CD8-positive, alpha-beta memory T cell (primary cell): ENCODE measurements at places on chromosomes 7 and 10.
A peak's percentile ranks its signal among the peaks of the same experiment; 100 is the strongest.

GRCh38 chr10:112721080-112721698 lies 228.9 kb upstream of the TCF7L2 start:
- DNase-seq: peak; percentile 19

GRCh38 chr10:35377050-35377728 lies 40.9 kb downstream of the CCNY start:
- DNase-seq: no peak

- DNase-seq: no peak
Measured at GRCh38 chr7:1193593-1194424, 33.8 kb upstream of the ZFAND2A start.

DNA sequence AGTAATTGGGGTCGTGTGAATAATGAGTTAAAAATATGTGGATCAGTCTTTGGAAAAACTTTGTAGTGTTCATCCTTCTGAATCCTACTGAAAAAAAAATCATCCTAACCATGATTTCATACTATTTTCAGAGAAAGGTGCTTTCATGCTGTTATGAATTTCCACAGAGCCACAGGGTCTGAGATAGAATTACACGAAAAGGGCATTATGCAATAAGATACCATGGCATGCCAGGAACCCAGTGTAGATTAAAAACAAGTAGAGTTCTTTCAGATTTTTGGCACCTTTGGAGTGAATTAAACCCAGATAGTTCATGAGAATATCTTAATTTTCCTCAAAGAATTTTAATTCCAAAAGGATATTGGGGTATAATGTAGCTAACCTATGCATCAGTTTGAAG lies 47.5 kb upstream of the AGMO start:
- DNase-seq: no peak

DNA sequence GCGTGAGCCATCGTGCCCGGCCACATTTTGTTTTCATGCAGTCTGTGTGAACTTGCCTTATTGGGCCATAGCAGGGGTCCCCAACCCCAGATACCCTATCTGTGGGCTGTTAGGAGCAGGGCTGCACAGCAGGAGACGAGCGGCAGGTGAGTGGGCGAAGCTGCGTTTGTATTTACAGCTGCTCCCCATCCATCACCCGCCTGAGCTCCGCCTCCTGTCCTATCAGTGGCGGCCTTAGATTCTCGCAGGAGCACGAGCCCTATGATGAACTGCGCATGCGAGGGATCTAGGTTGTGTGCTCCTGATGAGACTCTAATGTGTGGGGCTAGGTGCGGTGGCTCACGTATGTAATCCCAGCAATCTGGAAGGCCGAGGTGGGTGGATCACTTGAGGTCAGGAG lies 293.9 kb downstream of the CAMK1D start:
- DNase-seq: no peak

GRCh38 chr7:128915841-128916642 lies 5.5 kb upstream of the KCP start:
- DNase-seq: no peak

DNA sequence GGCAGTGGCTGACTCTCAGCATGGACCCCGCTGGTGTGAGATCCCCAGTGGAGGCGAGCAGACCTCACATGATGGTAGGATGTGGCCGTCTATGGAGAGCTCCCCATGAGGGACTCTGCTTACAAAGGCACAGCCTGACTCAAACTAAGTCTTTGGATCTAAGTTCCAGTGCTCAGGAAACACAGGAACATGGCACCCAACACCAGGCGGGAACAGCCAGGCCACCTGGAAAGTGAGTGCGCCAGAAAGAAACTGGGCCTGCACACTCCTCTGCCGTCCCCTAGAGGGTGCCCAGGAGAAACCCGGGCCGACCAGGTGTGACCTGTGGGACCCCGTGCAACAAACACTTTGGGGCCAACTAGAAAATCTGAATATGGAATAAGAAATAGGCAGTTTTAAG lies 10.0 kb downstream of the PITRM1 start:
- no peak for DNase-seq

DNA sequence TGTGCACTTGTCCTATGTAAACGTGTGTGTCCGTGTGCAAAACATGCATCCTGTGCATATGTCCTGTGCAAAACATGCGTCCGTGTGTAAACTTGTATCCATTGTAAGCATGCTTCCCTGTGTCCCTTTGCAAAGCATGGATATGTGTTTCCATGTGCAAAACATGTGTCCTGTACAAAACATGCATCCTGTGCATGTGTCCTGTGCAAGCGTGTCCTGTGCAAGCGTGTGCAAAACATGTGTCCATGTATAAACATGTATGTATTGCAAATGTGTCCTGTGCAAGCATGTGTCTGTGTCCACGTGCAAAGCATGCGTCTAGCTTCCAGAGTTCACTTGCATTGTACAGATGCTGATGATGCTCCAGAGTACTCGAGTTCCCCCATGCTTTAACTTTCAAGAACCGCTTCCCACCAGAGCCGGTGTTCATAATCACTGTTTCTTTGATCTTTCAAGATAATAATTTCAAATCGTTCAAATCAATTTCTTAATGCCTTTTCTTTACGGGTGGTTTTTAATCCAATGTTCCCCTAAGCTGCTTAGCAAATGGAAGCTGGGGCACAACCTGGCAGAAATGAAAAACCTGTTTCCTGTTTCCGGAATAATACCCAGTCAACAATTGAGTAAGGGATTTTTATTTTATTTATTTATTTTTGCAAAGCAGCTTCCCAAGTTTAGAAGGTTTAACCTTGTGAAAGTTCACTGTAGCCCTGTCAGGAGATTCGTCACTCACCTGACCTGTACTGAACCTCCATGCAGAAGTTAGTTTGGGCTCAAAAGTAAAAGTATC lies 641 bp upstream of the ASB13 start:
- no peak for DNase-seq

DNA sequence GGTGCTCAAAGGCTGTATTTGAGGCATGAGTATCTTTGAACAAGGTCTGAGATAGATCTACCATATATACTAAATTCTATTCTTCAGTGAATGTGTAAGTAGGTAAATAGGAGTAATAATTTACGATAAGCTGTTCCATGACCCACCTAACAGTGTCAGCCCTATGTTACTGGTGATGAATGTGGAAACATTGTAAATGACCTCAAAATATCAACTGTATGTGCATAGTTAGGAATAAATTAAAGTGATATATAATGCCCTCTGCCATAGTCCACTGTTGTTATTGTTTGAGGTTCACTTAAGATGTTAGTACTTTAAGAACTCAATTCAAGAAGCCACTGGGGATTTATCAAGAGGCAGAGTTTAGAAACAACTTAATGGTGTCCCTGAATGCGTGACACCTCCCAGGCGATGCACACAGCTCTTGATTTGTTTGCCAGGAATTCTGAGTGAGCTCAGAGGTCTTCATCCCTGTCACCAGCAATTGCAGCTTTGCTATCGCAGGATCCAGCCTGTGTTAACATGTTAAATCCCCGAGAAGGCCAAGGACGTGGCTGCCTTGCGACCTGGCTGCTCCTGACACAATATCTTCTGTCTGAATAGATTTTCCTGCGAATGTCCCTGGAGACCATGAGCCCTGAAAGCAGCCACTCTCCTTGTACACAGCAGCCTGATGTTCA lies 104.9 kb downstream of the KLF6 start:
- no peak for DNase-seq

GRCh38 chr7:113806633-113807327 lies 112.0 kb downstream of the PPP1R3A start:
- no peak for DNase-seq

DNA sequence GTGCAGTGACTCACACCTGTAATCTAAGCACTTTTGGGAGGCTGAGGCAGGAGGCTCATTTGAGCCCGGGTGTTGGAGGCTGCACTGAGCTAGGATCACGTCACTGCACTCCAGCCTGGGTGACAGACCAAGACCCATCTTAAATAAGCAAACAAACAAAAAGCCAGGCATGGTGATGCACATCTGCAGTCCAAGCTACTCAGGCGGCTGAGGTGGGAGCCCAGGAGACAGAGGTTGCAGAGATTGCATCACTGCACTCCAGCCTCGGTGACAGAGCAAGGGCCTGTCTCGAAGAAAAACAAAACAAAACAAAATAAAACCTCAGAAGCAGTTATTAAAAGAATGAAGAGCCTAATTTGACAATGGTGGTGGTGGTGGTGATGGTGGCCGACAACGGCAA lies 132.5 kb downstream of the PARD3 start:
- DNase-seq: no peak

DNA sequence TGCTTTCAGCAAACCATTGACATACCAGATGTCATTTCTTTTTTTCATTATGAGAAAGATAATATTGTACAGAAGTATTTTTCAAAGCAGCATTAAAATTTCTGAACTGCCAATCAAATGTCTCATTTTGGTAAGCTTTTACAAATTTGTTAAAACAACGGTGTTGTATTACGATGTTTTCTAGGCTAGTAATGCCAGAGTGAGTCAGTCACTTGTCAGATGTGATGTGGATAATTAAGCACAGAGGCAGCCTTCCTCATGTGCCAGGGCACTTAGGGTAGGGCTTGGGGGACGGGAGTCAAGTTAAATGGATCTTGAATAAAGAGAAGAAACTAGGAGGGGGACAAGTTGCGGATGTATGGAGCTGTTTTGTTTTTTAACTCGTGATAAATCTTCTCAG lies 10.1 kb downstream of the PSTK start:
- DNase-seq: no peak

DNA sequence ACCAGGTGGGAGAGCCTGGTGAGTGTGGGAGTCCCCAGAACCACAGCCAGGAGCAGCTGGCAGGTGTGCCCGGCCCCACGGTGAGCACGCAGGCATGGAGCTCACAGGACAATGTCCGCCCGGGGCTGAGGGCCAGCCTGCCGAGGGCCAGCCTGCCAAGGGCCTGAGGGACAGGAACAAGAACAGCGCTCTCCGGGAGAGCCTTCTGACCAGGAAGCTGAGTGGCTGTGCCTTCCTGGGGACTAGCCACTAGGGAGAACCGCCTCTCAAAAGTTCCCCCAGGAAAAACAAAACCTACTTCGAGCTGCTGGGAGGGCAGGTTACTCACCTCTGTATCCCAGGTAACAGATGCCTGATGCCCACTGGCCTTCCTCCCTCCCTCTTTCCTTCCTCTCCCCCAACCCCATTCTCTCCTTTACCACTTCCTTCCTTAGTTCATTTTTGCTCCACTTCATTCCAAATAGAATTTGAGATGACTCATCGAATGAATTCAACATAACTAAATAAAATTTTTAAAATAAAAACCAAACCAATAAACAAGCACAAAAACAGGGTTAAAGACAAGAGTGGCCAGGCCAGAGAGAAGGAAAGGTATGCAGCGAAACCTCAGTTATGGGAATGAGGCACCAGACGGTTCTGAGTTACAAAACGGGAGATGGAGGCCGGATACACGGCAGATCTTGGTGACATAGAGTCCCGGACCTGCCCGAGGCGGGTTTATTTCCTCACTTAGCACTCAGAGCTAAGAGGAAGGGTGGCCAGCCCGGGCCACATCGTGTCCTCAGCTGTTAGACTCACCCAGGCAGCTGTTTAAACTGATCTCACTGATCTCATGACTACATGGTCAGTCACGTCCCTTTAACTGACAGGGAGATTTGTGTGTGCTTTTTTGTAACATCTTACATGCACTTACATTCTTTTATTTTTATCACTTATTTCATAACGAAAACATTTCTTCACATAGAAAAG lies 128.5 kb downstream of the TNS3 start:
- no peak for DNase-seq

- no peak for DNase-seq
Measured at GRCh38 chr7:63040966-63041610, 957.6 kb upstream of the ZNF722 start.

DNA sequence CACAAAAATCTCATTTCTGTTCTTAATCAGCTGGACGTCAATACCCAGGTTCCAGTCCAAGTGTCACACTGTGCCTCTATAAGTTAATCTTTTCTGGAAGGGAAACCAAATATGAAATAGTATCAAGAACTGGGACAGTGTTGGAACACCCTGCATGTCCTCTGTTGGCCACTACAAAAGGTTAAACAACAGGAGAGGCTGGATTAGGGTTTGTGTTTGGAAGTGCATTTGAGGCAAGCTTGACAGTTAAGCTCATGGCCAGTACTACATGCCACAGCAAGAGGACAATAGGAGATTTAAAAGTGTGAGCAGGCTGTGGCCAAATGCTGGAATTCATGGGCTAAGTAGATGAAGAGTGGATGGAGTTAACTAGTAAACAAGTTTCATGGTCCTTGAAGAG lies 751.5 kb downstream of the AUTS2 start:
- DNase-seq: no peak

DNA sequence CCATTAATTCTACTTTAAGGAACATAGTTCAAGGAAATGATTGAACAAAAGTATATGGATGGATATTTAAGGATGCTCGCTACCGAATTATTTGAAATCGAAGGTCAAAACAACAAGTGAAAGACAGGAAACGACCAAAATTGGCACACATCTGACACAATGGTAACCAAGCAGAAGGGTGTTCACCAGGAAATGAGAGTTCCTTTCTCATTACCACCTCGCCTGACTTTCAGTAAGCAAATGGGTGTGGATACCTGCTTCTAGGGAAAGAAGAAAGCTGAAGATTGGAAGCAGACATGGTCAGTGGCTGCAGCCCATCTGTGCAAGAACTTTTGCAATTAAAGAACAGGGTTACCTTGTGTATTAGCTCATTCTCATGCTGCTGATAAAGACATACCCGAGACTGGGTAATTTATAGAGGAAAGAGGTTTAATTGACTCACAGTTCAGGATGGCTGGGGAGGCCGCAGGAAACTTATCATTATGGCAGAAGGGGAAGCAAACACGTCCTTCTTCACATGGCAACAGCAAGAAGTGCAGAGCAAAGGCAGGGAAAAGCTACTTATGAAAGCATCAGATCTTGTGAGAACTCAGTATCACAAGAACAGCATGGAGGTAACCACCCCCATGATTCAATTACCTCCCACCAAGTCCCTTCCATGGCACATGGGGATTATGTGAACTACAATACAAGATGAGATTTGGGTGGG lies 6.2 kb upstream of the TMEM273 start:
- DNase-seq: no peak

DNA sequence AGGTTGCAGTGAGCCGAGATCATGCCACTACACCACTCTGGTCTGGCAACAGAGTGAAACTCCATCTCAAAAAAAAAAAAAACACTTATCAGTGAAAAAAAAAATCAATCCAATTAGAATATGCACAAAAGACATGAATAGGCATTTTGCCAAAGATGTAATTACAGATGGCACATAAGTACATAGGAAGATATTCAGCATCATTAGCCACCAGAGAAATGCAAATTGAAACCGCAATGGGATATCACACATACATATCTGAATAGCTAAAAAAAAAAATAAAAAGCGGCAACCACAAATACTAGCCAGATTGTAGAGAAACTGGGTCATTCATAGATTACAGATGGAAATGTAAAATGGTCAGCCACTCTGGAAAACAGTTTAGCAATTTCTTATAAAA lies 1310.8 kb downstream of the XPNPEP1 start:
- no peak for DNase-seq

GRCh38 chr7:41156268-41156667 lies 546.6 kb downstream of the INHBA start:
- DNase-seq: no peak

GRCh38 chr7:94030634-94031033 lies 26.5 kb upstream of the BET1 start:
- DNase-seq: no peak
